ENCODE measurements at places on chromosomes 6 and 20. TPM values are rescaled to one million over a fixed set of nuclear protein-coding genes. Genes with fewer than 3 reads are reported as not detected.

- no peak for DNase-seq
Measured at GRCh38 chr20:20463933-20464374, 96.0 kb downstream of the INSM1 start.

GRCh38 chr6:155155787-155156447 is 107.9 kb upstream of the CLDN20 start:
- DNase-seq = no peak

GRCh38 chr6:108253241-108253640 is 7.6 kb downstream of the SNX3 start:
- DNase-seq = no peak

GRCh38 chr6:6709106-6709505 is 120.6 kb downstream of the LY86 start:
- DNase-seq = no peak

GRCh38 chr6:168420706-168421105 is 20.3 kb upstream of the SMOC2 start:
- no peak for DNase-seq

DNA sequence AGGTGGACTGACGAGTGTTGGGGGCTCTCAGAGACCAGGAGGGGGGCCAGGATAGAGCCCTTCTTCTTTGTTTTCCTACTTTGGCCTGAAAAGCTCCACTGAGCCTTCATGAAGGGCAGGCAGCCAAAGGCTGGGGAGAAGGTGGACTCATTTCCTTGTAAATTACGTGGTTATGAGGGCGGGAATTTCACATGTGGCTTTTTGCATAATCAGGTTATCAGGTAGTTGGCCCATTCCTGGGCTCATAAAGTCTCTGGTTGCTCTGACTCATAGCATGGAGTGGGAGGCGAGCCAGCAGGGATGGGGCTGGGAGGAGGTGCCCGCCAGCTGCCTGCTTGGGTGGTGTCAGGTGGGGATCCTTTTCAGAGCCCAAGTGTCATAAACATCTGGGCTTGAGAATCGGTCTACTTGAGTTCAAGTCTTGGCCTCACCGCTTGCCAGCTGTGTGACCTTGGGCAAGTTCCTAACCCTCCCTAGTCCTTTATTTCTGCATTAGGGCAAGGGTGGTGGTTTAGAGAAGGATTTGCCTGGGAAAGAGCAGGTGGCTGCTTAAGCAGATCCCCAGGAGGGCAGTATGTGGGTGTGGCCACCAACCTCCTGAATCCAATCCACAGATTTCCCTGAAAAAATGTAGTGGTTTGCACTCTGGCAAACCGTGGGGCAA is 26.5 kb upstream of the RNF24 start:
- no peak for DNase-seq

DNA sequence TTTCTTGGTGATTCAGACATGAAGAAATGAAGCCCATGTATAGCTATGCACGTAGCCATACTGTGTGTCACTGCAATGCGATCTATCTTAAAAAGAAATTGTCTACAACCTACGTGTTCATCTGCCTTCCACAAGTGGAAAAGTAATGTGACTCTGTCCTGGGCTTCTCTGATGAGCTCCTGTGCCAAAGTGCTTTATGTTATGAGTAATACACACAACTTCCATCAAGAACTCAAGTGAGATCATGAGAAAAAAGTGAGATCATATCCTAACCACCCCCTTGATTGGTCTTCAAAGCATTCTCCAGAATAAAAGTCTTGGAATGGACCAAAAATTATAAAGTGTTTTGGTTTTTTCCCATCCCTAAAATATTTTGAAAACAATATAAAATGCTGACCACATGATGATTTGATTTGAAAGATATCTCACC is 114.3 kb downstream of the DST start:
- no peak for DNase-seq

GRCh38 chr6:151609146-151609902 is 115.5 kb downstream of the CCDC170 start:
- DNase-seq = no peak

DNA sequence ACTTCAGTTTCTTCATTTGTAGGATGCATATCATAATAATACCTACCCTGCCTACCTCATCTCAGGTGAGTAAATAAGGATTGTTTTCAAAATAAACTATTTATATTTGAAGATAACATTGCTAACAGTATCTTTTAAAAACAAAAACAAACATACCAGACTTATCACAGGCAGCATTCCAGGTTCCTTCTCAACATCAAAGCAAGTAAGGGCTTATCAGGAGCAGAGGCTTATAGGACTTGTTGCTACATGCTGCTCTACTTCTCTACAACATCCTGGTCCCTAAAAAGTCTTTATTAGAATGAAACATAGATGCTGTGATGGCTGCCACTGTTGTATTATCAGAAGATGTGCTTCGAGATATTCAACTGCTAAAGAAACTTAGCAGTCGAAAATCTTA is 149.2 kb upstream of the PRDM1 start:
- no peak for DNase-seq

GRCh38 chr6:53397283-53397682 is 48.5 kb upstream of the ELOVL5 start:
- DNase-seq = no peak

- no peak for DNase-seq
Measured at GRCh38 chr20:16517946-16518783, 55.1 kb downstream of the KIF16B start.

Gene CD24
- not detected for total RNA-seq

Gene TRIM31
- total RNA-seq = not detected

Gene C20orf141
- not detected for total RNA-seq
